ENCODE measurements at places on chromosomes 3 and 15. TPM values are rescaled to one million over a fixed set of nuclear protein-coding genes. Genes with fewer than 3 reads are reported as not detected.

The AGBL1 gene
- total RNA-seq: 0.13 TPM

The CCR9 gene
- total RNA-seq: not detected

The DUOX2 gene
- 0.47 TPM for total RNA-seq

The TMEM108 gene
- total RNA-seq: 4.4 TPM

The ST3GAL6 gene
- total RNA-seq: 21.2 TPM
